ENCODE measurements at places on chromosomes 12 and 14.

GRCh38 chr12:106975098-106975497 is 11.8 kb downstream of the MTERF2 start:
- DNase-seq = no peak

DNA sequence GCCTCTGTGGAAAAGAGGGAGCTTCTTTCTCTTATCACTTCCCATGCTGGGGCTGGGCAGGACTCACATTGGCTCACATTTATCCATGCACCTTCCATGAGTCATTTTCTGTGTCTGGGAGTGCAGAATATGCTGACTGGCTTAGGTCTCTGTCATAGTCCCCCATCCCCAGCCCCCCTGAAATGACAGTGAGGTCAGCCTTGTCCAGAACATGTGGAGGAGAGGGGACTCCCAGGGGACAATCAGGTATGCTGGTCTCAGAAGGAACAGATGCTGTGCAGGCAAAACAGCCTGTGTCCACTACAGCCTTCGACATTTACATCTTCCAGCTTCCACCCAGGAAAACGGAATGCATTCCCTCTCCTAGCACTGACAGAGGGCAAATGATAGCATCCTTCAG is 35.0 kb downstream of the ADGRD1 start:
- no peak for DNase-seq

- no peak for DNase-seq
These were observed 475 bp upstream of the PCNX1 start for GRCh38 chr14:70906793-70907175.

- no peak for DNase-seq
These were observed 131.8 kb downstream of the ERC1 start for GRCh38 chr12:1122786-1123185.

GRCh38 chr14:23437133-23438100 is 2.0 kb upstream of the MYH7 start:
- DNase-seq = no peak
